ENCODE measurements at places on chromosomes 2 and 18. TPM values are rescaled to one million over a fixed set of nuclear protein-coding genes. Genes with fewer than 3 reads are reported as not detected.

Gene ITPRIPL1
- total RNA-seq = 7.2 TPM

Gene CRYBA2
- not detected for total RNA-seq

Gene TUBA4B
- not detected for total RNA-seq

Gene AOX1
- total RNA-seq = 16.8 TPM

Gene EPAS1
- 47.3 TPM for total RNA-seq

Gene UPP2
- not detected for total RNA-seq

Gene UGT1A5
- 0.53 TPM for total RNA-seq

Gene TEKT4
- not detected for total RNA-seq

Gene PLCD4
- total RNA-seq = 4.0 TPM

Gene SLC9A4
- total RNA-seq = not detected

Gene SP3
- 63.9 TPM for total RNA-seq

Gene TTN
- not detected for total RNA-seq

Gene SRD5A2
- not detected for total RNA-seq

Gene DSG4
- 0.04 TPM for total RNA-seq

Gene SETBP1
- total RNA-seq = 9.8 TPM
